Naive thymus-derived CD8-positive, alpha-beta T cell (primary cell): ENCODE measurements at places on chromosomes 3 and 15.

DNA sequence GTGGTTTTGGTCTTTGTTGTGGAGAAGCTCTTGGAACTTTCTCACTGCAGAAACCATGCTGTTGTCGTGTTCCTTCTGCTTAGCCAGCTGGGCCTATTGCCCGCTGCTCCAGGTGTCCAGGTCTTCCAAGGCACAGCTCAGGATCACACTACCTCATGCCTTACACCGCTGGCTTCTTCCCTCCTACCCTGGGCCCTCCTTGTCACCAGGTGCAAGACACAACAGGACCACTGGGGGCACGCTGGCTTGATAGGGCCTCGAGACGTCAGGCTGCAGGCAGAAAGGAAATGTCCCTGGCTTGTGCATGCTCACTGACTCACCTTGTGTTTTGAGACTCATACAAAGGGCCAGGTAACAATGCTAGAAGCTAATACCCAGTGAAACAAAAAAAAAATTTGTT is 32.3 kb downstream of the PAQR9 start:
- peaks cover 13% of the 10 kb centered on the region for H3K27me3 ChIP-seq
- no peaks in the 10 kb centered on the region for H3K36me3 ChIP-seq
- no peak overlapping the region for H3K4me3 ChIP-seq
- no peaks in the 10 kb centered on the region for H3K4me1 ChIP-seq
- no peak overlapping the region for H3K27ac ChIP-seq

DNA sequence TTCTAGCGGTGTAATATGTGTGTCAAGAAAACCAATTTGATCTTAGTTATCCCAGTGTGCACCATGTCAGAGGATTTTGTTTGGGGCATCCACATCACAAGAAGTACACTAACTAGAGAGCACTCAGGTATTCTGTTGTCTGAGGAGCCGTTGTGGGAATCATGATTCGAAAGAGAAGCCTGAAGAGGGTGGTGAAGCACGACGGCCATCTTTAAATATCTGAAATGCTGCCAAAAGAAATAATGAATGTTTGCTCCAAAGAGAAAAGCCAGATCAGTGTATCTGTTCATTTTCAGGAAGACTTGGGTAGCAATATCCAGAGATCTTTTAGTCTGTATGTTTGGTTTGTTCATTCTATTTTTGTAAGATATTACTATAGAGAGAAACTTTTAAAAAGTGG is 180.7 kb downstream of the KLHL25 start:
- no peak for DNase-seq
- H3K4me3 ChIP-seq, result no peak overlapping the region
- peaks cover 9% of the 10 kb centered on the region for H3K36me3 ChIP-seq
- no peaks in the 10 kb centered on the region for H3K27me3 ChIP-seq

- H3K27ac ChIP-seq, result no peak overlapping the region
- no peak for DNase-seq
- H3K4me3 ChIP-seq, result no peak overlapping the region
- no peaks in the 10 kb centered on the region for H3K27me3 ChIP-seq
Observed at GRCh38 chr15:25175033-25175788, 220.4 kb downstream of the SNRPN start.

DNA sequence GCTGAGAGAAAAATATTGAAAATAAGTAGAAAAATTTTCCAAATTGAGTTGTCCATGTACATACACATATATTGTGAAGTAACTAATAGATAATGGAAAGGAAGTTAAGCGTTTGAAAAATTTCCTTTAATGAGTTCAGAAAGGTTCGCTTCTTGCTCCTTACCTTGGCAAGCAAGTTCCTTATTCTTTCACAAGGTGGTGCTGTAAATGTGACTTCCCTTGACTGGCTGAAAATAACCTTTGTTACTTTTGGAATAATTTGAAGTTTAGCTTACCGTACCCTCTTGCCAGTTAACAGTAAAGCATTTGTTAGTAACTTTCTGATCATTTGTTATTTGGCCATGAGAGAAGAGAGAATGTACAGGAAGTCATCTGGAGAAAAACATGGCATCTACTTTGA is 41.6 kb downstream of the PYDC2 start:
- H3K36me3 ChIP-seq, result no peaks in the 10 kb centered on the region
- no peak overlapping the region for H3K27ac ChIP-seq
- no peaks in the 10 kb centered on the region for H3K27me3 ChIP-seq
- no peak overlapping the region for H3K4me3 ChIP-seq

- no peaks in the 10 kb centered on the region for H3K27me3 ChIP-seq
- H3K27ac ChIP-seq, result peak overlapping the region; percentile 88
- H3K36me3 ChIP-seq, result peaks cover under 1% of the 10 kb centered on the region
- H3K4me1 ChIP-seq, result peaks cover 25% of the 10 kb centered on the region
- peak overlapping the region; percentile 93 for H3K4me3 ChIP-seq
- DNase-seq, result no peak
Observed at GRCh38 chr3:44476181-44476611, 1.3 kb downstream of the ZNF445 start.

DNA sequence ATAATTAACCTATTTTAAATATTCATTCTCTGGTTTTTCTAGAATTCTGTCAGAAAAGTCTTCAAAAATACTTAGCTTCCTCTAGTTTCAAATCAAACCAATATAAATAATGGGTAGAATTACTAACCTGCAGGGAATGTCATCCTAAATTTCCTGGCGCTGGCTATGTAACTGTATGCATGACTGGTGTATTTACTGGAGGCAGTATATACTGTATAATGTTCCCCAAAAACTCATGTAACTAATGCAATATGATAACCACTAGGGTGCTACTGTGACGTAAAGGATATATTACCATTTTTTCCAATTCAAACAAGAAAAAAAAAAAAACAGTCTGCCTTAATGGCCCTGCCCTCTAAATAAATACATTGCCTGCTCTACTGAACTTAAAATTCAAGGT is 407.5 kb downstream of the MECOM start:
- H3K27me3 ChIP-seq, result no peaks in the 10 kb centered on the region
- H3K36me3 ChIP-seq, result no peaks in the 10 kb centered on the region
- no peak overlapping the region for H3K27ac ChIP-seq
- DNase-seq, result no peak
- H3K4me3 ChIP-seq, result no peak overlapping the region

GRCh38 chr3:135238236-135238830 is 443.3 kb downstream of the EPHB1 start:
- H3K4me1 ChIP-seq, result no peaks in the 10 kb centered on the region
- no peak overlapping the region for H3K27ac ChIP-seq
- no peaks in the 10 kb centered on the region for H3K36me3 ChIP-seq
- peaks cover 6% of the 10 kb centered on the region for H3K27me3 ChIP-seq
- no peak overlapping the region for H3K4me3 ChIP-seq

DNA sequence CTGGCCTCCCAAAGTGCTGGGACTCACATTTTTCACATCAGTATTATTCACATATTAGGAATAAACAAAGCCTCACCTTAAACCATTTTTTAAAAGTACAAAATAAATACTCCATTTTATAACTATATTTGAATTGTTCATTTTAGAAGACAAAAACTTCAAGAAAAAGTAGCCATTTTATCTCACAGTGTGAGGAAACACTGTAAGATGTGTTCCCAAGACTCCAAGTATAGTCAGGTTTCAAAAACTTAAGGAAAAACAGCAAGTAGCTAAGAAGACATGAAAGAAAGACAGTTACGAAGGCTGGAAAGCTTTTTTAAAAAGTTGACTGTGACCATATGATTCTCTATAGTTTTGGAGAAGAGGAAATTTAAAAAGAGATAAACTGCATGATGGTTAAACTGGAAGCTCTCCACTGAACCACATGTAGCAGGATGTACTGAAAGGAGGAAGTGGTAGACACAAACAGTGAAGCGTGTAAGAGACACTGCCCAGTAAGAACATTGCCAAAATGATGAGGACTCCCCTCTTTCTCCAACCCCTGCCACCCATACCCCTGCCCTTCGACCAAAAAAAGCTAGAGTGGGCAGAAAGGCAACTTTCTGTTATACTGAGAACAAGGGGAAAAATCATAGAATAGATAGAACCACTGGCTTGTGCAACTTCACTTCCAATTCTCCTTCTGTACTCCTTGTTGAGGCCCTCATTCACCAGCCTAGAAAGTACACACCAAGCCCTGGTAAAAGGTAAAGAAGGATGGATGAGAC is 6.2 kb upstream of the TMF1 start:
- peak overlapping the region; percentile 71 for H3K4me3 ChIP-seq
- no peaks in the 10 kb centered on the region for H3K27me3 ChIP-seq
- H3K4me1 ChIP-seq, result peaks cover 21% of the 10 kb centered on the region
- DNase-seq, result no peak
- peak overlapping the region; percentile 96 for H3K27ac ChIP-seq

- no peak overlapping the region for H3K27ac ChIP-seq
- no peaks in the 10 kb centered on the region for H3K4me1 ChIP-seq
- no peaks in the 10 kb centered on the region for H3K36me3 ChIP-seq
- DNase-seq, result no peak
- no peak overlapping the region for H3K4me3 ChIP-seq
Observed at GRCh38 chr3:131605916-131606315, 103.1 kb upstream of the MRPL3 start.

DNA sequence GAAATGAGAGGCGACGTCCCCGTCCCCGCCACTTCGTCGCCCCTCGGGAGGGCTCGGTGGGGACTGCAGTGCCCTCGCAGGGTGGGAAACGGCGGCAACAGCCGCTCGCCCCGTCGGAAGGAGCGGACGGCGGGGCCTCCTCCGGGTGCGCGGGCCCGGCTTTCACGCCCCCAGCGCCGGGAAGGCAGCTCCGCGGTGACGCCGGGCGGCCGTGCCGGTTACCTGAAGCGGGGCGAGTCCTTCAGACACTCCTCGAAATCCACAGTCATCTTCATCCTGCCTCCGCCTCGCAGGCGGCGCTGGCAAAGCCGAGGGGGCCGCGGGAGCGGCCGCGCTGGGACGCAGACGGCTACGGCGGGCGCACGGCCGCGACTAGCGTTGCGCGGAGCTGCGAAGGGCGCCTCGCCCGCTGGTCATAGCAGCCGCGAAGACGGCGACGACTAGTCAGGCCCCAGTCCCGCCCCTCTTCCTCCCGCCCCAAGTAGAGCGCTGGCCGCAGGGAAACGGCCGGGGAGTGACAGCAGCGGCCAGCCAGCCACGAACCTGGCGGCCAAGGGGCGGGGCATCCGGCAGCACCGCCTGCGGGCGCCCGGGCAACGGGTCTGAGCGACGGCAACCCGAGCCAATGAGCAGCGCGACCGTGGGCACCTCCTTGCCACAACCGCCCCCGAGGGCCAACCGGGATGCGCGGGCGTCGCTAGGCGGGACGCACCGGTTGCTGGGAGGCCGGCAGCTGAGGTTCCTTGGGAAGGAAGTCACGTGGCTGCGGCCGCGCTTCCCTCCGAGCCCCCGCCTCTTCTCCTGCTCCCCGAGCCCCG is at the start of gene ACAP2:
TSS of gene ACAP2 (minus strand) at position 448 of the 818 bp plus-strand sequence. CDS start at position 275, 173 bp downstream.
- H3K4me1 ChIP-seq, result peaks cover 54% of the 10 kb centered on the region
- H3K27ac ChIP-seq, result peak within 1 kb of the TSS; percentile 95
- peak within 1 kb of the TSS; percentile 93 for H3K4me3 ChIP-seq
- no peaks in the 10 kb centered on the region for H3K27me3 ChIP-seq

DNA sequence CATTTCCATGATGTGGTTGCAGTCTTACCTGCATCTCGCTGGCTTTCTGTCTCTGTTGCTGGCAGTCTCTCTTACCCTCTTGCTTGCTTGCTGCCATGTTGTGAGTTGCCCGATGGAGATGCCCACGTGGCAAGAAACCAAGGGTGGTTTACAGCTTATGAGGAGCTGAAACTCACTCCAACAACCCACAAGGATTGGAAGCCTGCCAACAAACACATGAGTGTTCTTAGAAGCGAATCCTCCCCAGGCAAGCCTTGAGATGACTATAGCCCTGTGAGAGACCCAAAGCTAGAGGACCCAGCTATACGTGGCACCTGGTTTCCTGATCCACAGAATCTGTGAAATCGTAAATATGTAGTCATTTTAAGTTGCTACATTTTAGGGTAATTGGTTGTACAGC is 490.9 kb upstream of the ADAMTS9 start:
- H3K27me3 ChIP-seq, result no peaks in the 10 kb centered on the region
- no peak for DNase-seq
- no peak overlapping the region for H3K27ac ChIP-seq
- H3K36me3 ChIP-seq, result no peaks in the 10 kb centered on the region
- no peaks in the 10 kb centered on the region for H3K4me1 ChIP-seq
- no peak overlapping the region for H3K4me3 ChIP-seq

- H3K4me3 ChIP-seq, result no peak overlapping the region
- peaks cover 2% of the 10 kb centered on the region for H3K4me1 ChIP-seq
- H3K27me3 ChIP-seq, result peaks cover 3% of the 10 kb centered on the region
- no peak for DNase-seq
Observed at GRCh38 chr3:41075975-41076374, 123.3 kb upstream of the CTNNB1 start.

DNA sequence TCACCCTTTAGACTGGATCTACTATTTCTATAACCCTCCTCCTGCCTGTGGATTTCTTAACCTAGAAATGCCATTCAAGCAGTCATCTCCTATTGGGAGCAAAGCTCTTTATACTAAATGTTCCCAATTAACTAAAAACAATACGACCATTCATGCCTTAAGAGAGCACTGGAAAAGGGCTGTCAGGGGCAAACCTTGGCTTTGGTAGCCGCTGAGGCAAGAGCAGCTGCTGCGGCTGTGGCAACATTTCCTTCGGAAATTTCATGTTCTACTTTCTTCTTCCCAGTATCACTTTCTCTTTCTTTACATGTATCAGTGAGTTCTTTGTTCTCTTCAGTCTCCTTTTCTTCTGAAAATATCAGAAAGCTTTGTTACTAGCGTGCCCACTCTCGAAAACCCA is 56.3 kb upstream of the CSPG5 start:
- no peak overlapping the region for H3K4me3 ChIP-seq
- H3K27ac ChIP-seq, result no peak overlapping the region
- H3K4me1 ChIP-seq, result no peaks in the 10 kb centered on the region
- peaks cover 27% of the 10 kb centered on the region for H3K36me3 ChIP-seq
- H3K27me3 ChIP-seq, result no peaks in the 10 kb centered on the region

GRCh38 chr3:38620236-38620635 is 29.3 kb downstream of the SCN5A start:
- H3K36me3 ChIP-seq, result no peaks in the 10 kb centered on the region
- H3K4me1 ChIP-seq, result no peaks in the 10 kb centered on the region
- no peak overlapping the region for H3K27ac ChIP-seq
- peaks cover 2% of the 10 kb centered on the region for H3K27me3 ChIP-seq
- no peak overlapping the region for H3K4me3 ChIP-seq
- DNase-seq, result no peak

- peak overlapping the region; percentile 44 for H3K4me3 ChIP-seq
- peak overlapping the region; percentile 32 for H3K27ac ChIP-seq
- H3K27me3 ChIP-seq, result peaks cover 10% of the 10 kb centered on the region
Observed at GRCh38 chr15:73972984-73973682, 19.0 kb downstream of the STOML1 start.

DNA sequence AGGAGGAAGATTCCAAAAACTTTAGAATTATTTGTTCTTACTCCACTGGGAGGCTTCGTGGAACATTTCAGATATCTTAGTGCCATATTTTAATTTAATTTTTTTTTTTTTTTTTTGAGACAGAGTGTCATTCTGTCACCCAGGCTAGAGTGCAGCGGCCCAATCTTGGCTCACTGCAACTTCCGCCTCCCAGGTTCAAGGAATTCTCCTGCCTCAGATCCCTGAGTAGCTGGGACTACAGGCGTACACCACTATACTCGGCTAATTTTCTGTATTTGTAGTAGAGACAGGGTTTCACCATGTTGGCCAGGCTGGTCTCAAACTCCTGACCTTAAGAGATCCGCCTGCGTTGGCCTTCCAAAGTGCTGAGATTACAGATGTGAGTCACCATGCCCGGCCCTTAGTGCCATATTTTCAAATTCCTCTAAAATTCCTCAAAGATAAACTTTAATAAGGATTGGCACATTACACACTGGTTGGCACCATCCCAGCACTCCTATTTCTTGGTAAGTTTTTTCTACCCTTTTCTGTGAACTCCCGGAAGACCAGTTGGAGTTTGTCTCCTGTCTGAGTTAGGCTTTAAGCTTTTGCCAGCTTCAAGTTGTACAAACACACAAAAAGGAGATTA is 693.7 kb downstream of the MCTP2 start:
- H3K36me3 ChIP-seq, result no peaks in the 10 kb centered on the region
- H3K4me3 ChIP-seq, result no peak overlapping the region
- peaks cover 4% of the 10 kb centered on the region for H3K27me3 ChIP-seq
- DNase-seq, result no peak
